Activated CD4-positive, alpha-beta T cell treated with anti-CD3 and anti-CD28 coated beads for 36 hours (primary cell): ENCODE measurements at places on chromosomes 13 and 19.

- DNase-seq = no peak
These were observed 15.5 kb upstream of the ZNF835 start for GRCh38 chr19:56687031-56687430.

DNA sequence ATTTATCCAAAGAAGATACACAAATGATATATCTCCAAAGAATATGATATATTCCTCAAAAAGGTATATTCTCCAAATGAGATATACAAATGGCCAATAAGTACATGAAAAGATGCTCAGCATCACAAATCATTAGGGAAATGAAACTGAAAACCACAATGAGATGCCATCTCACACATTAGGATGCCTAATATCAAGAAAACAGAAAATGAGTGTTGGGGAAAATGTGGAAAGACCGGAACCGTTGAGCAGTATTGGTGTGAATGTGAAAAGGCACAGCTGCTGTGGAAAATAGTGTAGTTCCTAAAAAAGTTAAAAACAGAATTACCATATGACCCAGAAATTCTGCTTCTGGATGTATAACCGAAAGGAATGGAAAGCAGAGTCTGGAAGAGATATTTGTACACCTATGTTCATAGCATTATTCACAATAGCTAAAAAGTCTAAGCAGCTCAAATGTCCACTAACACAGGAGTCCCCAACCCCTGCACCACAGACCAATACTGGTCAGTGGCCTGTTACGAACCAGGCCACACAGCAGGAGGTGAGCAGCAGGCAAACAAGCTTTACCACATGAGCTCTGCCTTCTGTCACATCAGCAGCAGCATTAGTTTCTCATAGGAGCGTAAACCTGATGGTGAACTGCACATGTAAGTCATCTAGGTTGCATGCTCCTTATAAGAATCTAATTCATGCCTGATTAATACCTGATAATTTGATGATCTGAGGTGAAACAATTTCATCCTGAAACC is 291.9 kb downstream of the PCDH20 start:
- DNase-seq = no peak

DNA sequence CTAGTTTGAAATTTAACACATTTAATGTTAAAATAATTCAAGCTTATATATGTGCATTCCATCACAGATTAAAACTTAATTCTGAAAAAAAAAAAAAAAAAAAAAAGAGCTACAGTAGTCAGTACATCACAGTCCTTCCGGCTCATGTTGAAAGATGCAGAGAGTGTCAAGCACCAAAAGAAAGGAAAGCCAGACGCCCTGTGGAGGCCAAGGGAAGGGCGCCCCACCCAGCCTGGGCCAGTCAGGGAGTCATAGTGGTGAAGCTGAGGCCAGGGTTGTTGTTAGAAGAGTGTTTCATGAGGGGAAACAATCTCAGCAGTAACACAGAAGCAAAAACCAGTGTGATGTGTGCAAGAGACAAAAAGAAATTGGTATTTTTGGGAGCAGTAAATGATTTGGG is 375.3 kb downstream of the MTUS2 start:
- DNase-seq = no peak

DNA sequence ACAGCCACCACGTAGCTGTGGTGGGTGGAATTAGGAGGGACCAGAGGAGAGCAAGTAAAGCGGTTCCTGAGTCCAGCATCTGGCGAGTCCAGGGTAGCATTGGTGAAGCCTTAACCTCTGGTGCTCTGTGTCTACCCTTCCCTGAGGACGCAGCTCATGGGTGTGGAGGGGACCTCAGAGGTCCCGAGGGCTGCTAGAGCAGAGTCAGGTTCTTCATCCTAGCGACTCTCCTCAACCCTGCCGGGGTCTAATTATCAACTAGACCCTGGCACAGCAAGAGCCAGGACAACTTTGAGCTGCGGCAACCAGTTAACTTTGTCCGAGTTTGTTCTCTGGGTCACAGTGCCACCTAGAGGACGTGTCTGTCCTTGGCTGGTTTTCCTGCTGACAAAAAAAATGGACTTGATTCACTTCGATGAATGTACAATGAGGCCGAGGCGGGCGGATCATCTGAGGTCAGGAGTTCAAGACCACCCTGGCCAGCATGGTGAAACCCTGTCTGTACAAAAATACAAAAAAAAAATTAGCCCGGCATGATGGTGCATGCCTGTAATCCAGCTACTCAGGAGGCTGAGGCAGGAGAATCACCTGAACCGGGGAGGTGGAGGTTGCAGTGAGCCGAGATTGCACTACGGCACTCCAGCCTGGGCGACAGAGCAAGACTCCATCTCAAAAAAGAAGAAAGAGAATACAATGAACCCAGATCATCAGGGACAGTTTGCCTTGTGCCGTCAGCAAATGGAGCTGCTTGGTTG is 25.0 kb downstream of the TSSK6 start:
- DNase-seq = peak; percentile 90

- DNase-seq = no peak
These were observed 11.3 kb downstream of the NCAN start for GRCh38 chr19:19223060-19223459.

DNA sequence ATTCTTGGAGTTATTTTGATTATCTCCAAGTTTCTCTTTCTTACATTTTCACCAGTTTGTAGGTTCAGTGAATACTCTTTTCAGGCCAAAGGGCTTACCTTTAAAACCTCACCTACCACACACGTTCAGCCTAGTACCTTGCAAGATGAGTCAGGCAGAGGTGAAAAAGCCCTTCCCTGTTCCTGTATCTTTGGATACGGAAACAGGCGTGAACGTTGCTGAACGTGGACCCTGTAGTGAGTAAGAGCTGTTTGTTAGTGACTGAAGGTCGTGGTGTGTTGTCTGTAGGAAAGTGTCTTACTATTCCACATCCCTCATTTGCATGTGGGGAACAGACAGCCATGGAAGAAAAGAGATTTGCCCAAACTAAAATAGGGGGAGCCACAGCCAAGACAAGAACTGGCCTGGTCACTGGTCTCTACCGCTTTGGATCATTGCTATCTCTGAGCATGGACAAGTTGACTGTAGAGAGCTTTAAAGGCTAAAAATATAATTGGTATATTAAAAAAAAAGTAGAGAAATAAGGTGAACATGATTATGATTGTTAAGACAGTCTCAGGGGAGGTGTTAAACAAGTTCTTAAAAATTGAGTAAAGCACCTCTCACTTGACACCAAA is 3.5 kb downstream of the CEBPG start:
- no peak for DNase-seq

DNA sequence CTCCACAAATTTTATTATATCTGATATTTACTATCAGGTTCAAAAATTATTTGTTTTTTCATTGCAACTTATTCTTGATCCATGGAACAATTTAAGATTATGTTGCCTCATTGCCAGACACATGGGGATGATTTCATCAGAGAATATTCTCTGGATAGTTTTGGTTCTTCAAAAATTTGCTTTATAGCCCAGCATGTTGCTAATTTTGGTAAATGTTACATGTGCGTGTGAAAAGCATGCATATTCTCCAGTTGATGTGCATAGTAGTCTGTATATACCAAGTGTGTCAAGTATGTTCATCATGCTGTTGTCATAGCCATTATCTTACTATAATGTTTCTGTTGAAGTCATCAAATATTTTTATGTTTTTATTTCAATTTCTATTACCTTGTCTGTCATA is 122.3 kb downstream of the RFC3 start:
- no peak for DNase-seq

DNA sequence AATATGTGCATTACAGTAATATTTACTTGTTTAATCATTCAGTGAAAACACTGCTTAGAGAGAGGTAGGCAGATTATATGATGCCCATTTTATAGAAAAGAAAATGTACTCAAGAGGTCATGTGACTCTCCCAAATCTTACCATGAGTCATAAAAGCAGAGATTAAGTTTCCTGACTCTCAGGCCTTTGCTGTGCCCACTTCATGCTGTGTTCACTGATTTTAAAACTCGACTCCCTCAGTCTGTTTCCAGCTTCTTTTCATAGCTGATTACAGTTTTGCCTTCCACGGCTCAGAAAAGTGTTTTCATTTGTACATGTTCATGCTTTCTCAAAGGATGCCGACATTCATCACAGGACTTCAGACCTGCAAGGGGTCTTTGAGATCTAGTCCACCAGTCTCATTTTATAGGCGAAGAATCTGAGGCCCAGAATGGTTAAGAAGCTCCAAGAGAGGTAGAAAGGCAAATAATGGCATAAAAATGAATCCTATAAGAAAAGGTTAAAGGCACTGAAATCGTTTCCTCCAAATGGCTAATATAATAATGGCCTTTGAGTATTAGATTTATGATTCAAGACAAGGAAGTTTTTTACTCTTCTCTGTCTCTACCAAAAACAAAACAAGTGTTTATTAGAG is 9.0 kb upstream of the IPO5 start:
- no peak for DNase-seq

- no peak for DNase-seq
These were observed 466.7 kb downstream of the MYO16 start for GRCh38 chr13:109096101-109096500.

GRCh38 chr13:114144606-114145244 is 12.3 kb upstream of the RASA3 start:
- peak; percentile 25 for DNase-seq

DNA sequence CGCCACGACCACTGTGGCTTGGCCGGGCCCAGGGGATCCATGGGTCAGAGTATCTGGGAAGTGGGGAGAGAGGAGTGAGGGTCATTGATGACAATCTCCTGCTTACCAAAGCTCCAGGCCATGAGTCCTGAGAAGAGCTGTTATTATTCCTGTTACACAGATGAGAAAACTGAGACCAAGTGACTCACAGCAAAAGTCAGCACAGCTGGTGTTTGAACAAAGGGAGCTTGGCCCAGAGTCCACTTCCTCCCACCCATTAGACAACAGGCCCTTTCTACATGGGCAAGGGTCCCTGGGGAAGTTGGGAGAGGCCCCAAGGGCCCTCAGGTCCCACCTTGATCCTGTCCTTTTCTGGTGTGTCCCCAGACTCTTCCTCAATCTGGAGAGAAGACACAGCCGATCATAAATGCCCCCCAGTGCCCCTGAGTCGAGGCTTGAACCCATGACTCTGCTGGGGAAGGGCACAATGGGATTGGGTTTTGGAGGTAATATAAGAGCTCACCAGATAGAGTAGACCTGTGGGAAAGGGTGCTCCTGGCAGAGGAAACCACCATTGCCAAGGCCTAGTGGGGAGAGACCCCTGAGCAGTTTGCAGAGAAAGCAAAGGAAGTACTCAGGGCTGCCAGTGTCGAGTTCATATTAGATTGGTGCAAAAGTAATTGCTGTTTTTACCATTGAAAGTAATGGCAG is 6.8 kb downstream of the FUT6 start:
- DNase-seq = no peak

- DNase-seq = no peak
These were observed 418.0 kb downstream of the ZNF536 start for GRCh38 chr19:30790056-30790680.

DNA sequence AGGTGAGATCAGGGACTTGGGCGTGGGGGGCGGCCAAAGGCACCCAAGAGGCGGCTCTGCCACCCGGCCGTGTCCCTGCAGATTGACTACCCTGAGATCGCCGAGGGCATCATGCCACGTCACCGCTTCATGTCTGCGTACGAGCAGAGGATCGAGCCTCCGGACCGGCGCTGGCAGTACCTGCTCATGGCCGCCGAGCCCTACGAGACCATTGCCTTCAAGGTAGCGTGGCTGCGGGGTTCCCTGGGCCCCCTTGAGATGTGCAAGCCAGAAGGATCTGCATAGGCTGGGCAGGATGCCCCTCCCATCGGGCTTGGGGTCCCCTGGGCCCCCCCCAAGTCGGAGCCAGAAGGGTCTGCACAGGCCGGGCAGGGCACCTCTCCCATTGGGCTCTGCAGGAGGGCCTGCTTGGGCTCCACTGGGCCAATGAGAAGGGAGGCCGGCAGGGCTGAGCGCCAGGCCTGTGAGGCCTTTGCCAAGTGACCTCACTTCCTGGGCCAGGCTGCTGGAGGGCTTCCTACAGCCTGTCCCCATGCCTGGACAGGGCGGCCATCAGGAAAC is 2.2 kb upstream of the AMH start:
- no peak for DNase-seq

DNA sequence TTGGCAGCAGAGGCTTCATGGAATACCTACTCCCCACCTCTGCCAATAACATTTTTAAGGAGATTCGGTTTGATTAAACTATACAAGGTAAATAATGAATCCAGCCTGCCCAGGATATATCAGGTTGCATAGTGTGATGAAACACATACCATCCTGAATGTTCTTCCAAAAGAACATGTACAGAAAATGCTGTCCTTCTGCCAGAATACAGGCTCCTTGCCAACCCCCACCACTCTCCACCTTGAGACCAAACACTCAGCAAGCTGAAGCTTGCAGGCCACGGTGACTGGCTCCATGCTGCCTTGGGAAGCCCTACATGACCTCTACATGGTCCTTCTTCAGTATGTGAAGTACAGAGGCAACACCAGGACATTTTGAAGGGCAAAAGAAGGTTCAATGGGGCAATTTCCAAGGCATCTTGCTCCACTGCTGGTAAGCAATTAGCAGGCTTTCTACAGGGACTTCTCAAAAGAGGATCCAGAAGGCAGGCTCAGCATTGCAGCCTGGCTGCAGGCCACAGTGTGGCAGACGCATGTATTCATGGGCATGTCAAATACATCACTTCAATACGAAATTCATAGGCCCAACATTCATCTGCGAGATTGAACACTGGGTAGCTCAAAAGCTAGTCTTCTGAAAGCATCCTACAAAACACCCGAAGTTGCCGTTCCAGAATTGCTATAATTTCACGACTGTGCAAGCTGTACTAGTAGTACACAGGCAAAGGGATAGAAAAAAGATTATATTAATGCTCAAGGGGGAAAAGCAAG is 62.4 kb upstream of the SERP2 start:
- DNase-seq = no peak

GRCh38 chr13:24063281-24063877 is 97.1 kb upstream of the SPATA13 start:
- DNase-seq = peak; percentile 34

- DNase-seq = no peak
These were observed 566.4 kb downstream of the PCDH9 start for GRCh38 chr13:66663711-66664110.

- DNase-seq = no peak
These were observed 2278.0 kb upstream of the PCDH20 start for GRCh38 chr13:63693696-63694095.

DNA sequence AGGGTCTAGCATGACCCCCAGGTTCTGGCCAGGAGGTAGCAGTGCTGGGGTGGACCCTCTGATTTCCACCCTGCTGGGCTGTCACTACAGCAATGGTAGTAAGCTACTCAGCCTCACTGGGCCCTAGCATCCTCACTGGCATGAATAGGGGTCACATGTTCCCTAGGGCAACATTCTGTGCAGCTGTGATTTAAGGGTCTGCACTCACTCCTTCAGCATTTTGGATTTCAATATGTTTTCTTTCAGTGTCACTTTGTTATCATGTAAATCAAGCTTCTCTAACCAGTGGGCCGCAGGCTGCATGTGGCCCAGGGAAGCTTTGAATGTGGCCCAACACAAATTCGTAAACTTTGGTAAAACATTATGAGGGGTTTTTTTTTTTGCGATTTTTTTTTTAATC is 57.8 kb downstream of the SPATA13 start:
- no peak for DNase-seq
